NCI-H2029 treated with DMSO at 0.1 percent for 48 hours (cell line): ENCODE measurements at places on chromosomes 3 and 15.

GRCh38 chr3:25473246-25473645 lies 45.2 kb downstream of the RARB start:
- no peak for DNase-seq

DNA sequence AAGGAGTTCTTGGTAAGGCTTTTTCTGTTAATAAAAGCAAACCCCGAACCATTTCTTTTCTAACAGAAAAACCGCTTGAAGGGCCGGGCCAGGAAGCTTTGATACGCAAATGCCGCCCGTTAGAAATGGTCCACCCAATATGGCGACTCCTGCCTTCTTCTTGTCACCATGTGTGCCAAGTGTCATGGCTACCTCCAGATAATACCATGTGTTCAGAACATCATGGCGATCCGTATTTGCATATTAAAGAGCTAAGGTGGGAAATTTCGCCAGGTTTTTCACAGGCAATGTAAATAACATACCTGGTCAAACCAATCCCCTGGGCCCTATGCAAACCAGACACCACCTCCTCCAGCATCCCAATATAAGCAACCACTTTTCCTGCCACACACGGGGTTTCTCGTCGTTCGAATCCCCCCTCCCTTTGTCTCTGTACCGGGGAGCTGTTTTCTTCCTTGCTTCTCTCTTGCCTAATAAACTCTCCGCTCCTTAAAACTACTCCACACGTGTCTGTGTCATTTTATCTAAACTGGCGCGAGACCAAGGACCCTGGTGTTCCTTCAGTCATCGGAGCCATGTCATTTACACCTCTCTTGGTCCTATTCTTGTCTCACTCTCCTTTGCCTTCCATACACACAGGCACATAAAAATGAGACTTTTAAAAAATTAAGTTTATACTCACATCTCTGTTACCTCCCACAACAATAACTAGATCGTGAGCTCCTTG lies 34.5 kb downstream of the NCEH1 start:
- DNase-seq: no peak

DNA sequence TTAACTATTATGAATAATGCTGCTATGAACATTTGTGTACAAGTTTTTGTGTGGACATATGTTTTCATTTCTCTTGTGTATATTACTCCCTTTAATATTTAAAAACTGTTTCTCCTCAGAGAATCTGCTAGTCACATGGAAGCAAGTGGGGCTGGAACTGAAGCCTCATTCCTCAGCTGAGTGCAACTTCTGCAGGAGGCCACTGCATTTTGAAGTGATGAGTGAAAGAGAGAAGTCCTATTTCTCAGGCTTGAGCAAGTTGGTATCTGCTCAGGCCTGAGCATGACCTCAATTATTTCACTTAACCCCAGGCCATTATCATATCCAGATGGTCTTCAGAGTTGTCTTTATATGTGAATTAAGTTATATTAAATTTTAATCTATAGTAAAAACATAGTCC lies 11.5 kb downstream of the TLR9 start:
- DNase-seq: no peak

GRCh38 chr3:176714034-176714433 lies 483.2 kb downstream of the TBL1XR1 start:
- DNase-seq: no peak

GRCh38 chr15:82900511-82901060 lies 51.9 kb downstream of the HOMER2 start:
- no peak for DNase-seq

DNA sequence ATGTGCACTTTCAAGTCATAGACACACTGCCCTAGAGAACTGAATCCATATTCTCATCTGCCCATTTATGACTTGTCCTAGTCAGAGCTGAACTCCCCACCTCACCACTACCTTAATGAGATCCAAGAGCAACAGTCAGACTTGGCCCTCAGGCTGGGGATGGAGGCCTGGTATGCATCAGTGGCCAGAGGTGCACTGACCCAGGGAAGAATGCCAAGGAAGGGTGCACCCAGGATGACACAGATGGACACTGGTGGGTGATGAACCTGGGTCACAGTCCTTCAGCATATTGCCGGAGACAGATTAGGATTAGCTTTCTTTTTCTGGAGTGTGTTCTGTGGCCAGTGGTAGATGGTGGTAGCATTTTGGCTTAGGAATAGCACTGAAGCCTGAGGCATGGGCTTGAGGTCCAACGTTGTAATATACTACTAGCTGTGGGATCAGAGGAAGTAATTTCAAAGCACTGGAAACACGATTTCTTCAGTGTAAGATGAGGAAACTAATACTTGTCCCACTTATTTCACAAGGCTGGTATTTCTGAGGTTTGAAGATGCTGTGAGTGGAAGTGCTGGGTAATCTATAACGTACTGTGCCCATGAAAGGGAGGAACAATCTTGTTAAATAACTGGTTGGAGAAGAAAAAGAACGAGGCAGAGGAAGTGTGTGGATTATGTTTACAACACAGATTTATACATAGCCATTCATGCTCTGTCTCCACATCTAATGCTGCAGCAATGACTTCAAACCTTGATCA lies 265.0 kb downstream of the THRB start:
- DNase-seq: no peak

- DNase-seq: no peak
Measured at GRCh38 chr3:170171563-170171962, 10.0 kb downstream of the PHC3 start.

DNA sequence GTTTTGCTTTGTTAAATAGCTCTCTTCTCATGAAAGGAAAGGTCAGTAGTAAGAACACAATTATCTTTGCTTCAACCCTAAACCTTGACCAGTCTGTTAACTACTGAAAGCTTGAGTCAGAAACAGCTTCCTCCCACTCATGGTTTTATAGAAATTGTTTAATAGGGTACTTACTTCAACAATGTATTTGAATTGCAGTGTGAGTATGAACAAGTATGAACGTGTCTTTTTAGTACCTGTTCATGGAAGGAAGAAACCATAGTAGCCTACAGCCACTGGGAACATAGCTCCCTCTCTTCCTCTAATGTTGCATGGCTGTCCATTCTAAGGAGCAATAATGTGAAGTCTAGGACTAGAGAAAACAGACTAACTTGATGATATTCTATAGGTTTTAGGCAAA lies 311.0 kb downstream of the MCTP2 start:
- DNase-seq: no peak

- DNase-seq: no peak
Measured at GRCh38 chr3:195188426-195188927, 82.5 kb downstream of the XXYLT1 start.

- DNase-seq: no peak
Measured at GRCh38 chr3:160616716-160617115, 51.3 kb upstream of the KPNA4 start.

- DNase-seq: no peak
Measured at GRCh38 chr3:59935025-59935424, 885.2 kb upstream of the CFAP20DC start.

DNA sequence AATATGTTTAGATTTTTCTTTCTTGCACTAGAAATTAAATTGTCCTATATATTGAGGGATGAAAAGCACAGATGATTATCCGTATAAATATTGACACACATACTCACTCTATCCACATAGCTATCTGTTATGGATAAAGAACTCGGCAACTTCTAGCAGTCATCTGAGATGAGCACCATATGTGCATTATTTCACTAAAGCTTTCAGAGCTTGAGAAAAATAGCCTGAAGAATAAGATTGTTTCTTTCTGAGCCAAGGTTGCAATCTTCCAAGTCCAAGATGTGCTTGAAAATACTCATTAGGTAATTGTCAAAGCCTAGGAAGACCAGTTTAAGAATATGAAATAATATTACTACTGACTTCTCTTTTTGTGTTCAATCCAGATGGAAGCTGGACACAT lies 40.5 kb downstream of the COL8A1 start:
- DNase-seq: no peak

- no peak for DNase-seq
Measured at GRCh38 chr3:183917776-183918175, 33.1 kb upstream of the PARL start.

DNA sequence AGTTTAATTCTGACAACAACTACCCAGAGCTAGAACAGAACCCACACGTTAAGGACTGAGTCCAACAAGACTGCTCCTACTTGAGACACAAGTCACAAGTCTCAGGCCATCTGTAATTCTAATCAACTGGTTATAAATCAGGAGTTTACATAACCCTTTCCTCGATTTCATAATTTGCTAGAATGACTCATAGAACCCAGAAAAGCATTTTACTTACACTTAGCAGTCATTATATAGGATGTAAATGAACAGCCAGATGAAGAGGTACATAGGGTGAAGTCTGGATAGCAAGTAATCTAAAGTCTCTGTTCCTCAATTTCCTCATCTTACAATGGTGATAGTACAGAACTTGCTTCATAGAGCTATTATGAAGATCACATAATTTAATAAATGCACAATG lies 1018.2 kb downstream of the DIPK2A start:
- DNase-seq: no peak

- DNase-seq: no peak
Measured at GRCh38 chr3:177212756-177213155, 15.5 kb upstream of the TBL1XR1 start.

- no peak for DNase-seq
Measured at GRCh38 chr15:25176991-25177954, 222.5 kb downstream of the SNRPN start.

DNA sequence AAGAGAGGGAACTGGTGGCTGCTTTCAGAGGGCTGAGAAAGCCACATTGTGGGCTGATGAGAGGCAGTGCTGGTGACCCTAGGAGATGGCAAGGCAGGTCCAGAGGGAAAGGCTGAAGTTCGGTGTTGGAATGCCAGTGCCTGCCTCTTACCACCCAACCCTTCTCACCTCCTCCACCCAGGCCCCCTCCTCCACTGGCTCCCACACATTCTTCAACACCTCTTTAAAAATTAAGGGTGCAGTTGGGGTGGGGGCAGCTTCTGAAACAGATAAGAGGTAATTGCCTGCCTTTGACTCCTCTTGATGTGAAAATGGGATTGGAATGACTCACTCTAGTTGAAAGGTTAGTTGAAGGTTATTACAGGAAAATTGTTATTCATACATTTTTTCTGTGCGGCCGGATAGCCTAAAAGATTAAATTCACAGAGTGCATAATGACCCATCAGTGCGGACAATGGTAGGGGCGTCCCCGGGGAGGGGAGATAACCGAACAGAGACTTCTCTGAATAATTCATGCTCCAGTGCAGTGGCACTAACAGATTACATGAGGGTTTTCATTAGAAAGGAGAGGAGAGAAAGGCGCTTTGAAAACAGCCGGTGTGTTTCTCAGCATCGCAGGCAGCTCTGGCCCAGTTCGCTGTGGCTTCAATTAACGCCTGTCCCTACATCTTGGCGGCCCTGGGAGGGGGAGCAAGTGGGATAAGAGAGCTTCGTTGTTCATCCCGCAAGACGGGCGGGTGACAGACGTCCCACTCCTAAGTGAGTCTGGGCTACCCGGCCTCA lies 212.4 kb downstream of the TLE3 start:
- DNase-seq: no peak

DNA sequence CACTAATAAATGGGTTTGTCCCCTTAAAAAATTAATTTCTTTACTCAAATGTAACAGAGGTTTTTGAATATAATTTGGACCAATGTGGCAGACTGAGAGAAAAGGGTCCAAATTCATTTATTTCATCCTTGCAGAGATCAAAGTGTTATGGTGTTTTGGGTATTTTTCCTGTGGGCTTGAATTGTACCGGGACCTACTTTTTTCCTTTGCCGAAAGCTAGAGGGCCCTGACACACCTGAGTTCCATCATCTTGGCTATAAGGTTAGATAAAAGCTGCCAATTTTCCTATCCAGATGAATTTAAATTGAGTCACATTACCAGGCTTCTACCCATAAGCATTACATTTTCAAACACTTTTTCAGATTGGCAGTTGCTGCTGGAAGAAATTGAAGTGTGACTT lies 908 bp downstream of the CCNB2 start:
- no peak for DNase-seq

DNA sequence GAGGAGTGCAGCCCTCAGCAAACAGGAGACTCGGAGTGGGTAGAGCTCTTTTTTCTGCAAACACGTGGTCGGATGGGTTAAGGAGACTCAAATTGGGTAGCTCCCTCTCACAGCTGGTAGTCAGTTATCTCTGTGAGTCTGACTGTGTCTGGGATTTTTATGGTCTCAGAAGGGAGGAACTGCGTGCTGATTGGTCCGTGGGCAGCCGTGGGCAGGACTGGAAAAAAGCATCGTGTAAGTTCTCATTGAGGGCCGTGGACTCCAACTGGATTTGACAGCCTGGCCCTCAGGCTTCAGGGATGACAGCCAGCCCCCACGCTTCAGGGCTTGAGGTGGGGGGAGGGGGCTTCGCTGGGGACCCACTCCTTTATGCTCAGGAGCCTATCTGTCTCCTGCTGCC lies 463.9 kb downstream of the EPHA3 start:
- no peak for DNase-seq

- DNase-seq: no peak
Measured at GRCh38 chr15:45376300-45376928, 1.9 kb downstream of the GATM start.

DNA sequence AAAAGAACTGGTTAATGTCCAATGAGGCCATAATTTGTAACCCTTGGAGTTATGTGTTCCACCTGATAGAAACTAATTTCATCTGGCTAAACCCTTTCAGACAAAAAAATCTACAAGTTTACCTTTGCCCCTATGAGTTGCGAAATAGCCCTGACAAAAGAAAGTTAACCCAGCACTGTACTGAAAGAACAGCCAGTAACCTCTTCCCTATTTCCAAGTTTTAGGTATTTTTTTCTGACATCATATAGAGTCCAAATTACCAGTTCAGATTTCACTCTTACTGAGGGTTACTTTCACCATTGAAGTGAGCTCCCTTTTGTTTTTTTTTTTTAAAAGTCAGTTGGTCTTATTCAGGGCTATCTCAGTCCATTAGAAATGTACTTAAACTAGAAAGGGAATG lies 42.8 kb upstream of the PTPRG start:
- DNase-seq: no peak

DNA sequence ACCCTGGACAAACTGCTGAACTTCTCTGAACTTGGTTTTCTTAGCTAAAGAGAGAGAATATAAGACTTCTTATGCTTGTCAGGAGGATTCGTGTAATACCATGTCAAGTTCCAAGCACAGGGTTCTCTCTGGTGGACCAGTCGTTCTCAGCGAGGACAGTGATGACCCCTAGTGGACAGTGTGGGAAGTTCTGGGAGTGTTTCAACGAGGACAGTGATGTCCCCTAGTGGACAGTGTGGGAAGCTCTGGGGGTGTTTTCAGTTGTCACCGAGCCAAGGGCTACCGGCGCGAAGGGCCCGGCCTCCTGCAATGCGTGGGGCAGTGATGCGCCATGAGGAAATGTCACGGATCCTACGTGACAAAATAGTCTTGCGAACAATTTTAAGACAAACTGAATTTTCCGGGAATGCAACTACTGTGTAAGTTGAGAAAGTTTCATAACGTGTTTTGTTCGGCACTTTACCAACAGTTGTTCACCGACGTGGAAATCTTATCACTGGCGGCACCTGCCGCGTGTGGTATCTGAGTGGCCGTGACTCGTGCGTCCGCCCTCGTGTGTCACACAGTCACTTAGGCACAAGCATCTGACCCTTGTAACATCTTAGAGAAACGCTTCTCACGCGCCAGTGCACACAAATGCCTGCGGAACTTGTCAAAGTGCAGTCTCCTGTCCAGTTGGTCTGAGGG lies 39.3 kb upstream of the MUC4 start:
- peak; percentile 96 for DNase-seq

- DNase-seq: no peak
Measured at GRCh38 chr3:184339001-184339400, 1.6 kb downstream of the FAM131A start.
